Endothelial cell of umbilical vein (primary cell): ENCODE measurements at places on chromosomes 5 and 9. TPM values are rescaled to one million over a fixed set of nuclear protein-coding genes. Genes with fewer than 3 reads are reported as not detected.

The GNA14 gene
- polyA plus RNA-seq, result 2.1 TPM in 2 replicates

The MTX3 gene
- 2.1 and 2.9 TPM in 2 replicates for polyA plus RNA-seq

The CCNO gene
- polyA plus RNA-seq, result 0.37 and 0.60 TPM in 2 replicates

DNA sequence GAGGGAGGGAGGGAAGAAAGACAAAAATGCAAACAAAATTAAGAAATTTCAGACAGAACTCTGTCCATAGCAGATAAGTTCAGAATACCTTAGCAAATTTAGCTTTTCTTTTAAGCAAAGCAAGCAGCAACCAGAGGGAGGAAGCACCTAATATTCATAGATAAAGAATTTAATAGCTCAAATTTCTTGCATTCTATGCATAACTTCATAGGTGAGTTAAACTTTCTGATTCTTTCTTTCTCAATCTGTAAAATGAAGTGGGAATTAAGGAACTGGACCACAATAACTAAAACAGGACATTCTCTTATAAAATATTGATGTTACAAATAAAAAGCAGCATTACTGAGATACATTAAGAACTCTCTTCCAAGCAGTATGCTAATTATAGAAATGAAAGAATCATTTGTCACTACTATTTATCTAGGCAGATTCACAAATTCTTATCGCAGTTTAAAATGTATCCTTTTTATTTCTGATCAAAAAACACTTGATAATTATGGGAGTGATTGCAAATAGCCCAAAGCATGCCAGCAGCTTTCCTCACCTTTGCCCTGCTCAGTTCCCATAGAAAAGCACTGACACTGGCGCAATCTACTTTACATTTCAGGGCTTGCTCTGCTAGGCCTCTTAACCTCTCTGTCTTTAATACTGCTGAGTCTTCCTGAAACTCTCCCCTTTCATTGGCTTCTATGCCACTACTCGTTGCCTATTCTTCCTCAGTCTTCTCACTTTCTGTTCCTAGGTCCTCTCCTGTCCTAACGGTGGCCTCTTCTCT, 341.8 kb downstream of the PIK3R1 start:
- H3K4me3 ChIP-seq, result no peak overlapping the region
- H3K36me3 ChIP-seq, result no peaks in the 10 kb centered on the region
- H3K4me1 ChIP-seq, result no peaks in the 10 kb centered on the region
- H3K27me3 ChIP-seq, result no peaks in the 10 kb centered on the region
- no peak overlapping the region for H3K27ac ChIP-seq
- no peak for DNase-seq

GRCh38 chr9:130368631-130369103, 76.1 kb upstream of the ASS1 start:
- DNase-seq, result peak; percentile 19
- H3K4me1 ChIP-seq, result no peaks in the 10 kb centered on the region
- no peak overlapping the region for H3K4me3 ChIP-seq
- H3K27ac ChIP-seq, result no peak overlapping the region

DNA sequence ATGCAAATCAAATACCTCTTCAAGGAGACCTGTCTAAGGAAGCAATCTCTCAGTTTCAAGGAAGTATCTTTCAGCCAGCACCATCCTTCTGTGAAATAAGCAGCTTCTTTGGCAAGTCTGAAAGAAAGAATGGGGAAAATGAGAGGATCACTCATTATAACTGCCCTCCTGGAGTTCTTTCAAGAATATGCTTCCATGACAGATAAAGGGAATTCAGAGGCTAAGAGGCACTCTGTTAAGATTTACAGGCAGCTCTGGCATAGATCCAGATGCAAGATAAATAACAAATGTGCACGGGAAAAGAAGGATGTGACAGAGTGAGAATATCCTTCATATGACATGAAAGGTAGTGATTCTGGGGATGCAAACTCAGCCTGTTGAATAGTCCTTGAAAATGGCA, 348.2 kb upstream of the CCNG1 start:
- H3K27ac ChIP-seq, result no peak overlapping the region
- no peak for DNase-seq
- no peaks in the 10 kb centered on the region for H3K27me3 ChIP-seq
- H3K4me1 ChIP-seq, result no peaks in the 10 kb centered on the region
- H3K4me3 ChIP-seq, result no peak overlapping the region

DNA sequence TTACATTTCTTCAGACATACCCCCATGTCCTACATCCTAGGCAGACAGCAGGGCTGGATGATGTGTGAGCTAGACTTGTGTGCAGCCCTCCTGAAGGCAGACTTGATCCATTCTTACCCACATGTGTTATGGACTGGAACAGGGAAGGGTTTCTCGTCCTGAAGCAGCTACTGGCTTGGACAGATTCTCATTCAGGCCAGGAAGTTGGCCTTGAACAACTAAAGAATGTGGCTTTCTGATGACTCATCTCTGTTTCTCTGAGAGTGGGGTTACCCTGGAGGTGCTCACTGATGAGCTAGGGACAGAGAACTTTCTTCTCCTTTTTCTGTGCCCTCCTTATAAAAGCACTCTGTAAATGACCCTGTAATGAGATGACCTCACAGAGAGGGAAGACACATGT, 246.5 kb downstream of the PCSK5 start:
- H3K27ac ChIP-seq, result no peak overlapping the region
- no peaks in the 10 kb centered on the region for H3K36me3 ChIP-seq
- no peaks in the 10 kb centered on the region for H3K4me1 ChIP-seq
- H3K27me3 ChIP-seq, result no peaks in the 10 kb centered on the region

DNA sequence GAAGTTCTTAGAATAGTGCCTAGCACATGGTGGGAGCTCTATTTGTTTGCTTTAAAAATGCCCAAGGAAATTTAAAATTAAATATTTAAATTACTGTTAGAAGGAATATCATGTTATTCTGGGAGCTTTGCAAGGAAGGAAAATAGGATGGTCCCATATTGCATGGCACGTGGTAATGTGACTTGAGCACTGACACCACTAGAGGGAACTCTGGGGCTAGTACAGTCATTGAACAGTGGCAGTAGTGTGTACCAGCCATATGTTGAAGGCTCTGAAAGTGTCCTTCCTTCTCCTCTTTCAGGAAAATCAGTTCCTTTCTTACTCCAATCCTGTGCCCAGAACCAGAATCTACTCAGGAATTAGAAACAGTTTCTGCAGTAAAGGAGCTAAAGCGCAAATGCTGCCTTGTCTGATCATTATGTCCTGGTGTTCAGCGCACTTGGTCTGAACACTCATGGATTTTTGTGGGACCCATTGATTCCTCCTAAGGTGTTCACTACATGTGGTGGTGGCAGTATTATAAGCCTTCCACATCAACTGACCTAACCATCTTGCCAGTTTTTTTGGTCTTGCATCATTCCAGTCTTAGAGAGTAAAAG, 54.1 kb downstream of the GDA start:
- peak; percentile 24 for DNase-seq
- no peak overlapping the region for H3K4me3 ChIP-seq
- no peaks in the 10 kb centered on the region for H3K4me1 ChIP-seq
